A549 (cell line): ENCODE measurements at places on chromosomes 3 and 15. TPM values are rescaled to one million over a fixed set of nuclear protein-coding genes. Genes with fewer than 3 reads are reported as not detected.

The LMCD1 gene
- 64.3 to 73.2 TPM (median 67.7 TPM) in 3 replicates for polyA plus RNA-seq

- no peak for DNase-seq
These were observed 9.6 kb upstream of the LRRFIP2 start for GRCh38 chr3:37183976-37184375.

DNA sequence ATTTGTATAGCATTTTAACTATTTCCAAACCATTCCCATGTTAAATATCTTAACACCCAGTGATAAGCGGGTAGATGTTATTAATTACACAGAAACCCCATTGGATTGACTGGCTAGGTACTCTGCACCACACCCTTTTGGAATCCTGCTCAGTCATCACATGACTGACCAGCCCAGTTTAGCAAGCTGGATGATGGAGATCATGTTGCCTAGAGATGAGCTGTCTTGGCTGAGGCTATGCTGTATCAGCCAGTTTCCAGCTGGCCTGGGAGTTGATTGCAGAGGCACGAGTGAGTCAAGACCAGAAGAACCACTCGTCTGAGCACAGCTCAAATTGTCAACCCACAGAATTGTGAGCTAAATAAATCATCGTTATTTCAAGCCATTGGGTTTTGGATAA lies 124.6 kb downstream of the ZNF621 start:
- DNase-seq = no peak

DNA sequence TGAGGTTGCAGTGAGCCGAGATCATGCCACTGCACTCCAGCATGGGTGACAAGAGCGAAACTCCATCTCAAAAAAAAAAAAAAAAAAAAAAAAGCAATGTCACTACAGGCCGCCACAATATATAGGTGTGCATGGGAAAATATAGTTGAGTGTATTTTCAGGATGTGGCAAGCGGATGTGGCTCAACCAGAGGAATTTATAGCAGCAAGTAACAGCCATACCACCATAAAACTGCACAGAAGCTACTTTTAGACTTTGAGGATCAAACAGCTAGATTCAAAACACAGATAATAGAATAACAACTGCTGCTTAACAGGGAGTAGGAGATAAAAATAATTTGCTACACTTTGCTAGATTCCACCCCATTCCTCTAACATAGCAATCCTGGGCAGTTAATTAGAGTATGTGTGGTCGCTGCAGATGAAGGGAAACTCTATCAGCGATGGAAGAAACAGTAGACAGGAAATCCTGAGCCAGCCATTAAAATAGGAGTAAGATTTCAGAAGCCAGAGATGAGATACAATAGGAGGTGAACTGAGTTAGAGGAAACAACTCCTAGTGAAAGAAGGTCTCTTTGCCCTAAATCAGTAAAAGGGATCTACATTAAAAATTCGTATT lies 318.7 kb upstream of the STT3B start:
- no peak for DNase-seq

GRCh38 chr3:140021269-140021668 lies 86.3 kb downstream of the CLSTN2 start:
- no peak for DNase-seq

DNA sequence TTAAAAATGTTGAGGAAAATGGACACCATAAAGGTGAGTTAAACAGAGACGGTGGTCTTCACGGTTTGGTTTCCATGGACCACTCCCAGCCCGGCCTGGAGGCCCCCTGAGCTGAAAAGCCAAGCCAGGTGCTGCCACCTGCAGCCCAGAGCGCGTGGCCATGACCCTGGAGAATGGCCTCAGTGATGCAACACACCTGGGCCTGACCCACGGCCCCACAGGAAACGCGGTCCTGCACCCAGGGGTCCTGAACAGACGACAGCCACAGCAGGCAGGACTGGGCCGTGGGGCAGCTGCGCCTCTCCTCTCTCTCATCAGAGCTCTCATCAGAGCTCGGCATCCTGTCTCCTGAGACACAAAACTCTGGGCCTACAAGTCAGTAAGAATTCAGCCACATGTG lies 64.1 kb downstream of the NIPA2 start:
- DNase-seq = no peak

The LRRIQ4 gene
- not detected in 3 replicates for polyA plus RNA-seq

DNA sequence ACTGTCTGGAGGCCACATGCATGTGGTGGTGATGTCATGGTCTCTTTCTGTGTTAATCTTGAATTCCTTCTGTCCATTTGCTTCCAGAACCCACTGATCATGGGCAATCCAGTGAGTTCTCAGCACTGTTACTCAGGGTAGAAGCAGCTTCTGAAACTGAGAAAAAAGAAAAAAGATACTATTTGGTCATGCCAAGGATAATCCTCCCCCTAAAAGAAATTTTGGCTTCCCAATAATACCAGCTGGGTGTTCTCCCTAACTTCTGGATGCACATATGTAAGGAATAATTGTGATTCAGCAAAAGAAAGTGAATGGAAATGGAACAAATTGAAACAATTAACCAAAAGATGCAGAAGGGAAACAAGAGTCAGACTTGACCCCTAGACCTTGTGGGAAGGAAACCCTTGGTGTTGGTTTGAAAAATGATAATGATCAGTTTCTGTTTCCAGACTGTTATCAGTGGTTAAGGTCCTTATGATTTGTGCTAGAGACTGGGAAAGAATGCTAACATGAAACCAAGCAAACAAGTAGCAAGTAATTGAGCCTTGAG lies 92.3 kb downstream of the RBMS3 start:
- DNase-seq = no peak

The XYLB gene
- polyA plus RNA-seq = 4.4 to 4.9 TPM (median 4.8 TPM) in 3 replicates

DNA sequence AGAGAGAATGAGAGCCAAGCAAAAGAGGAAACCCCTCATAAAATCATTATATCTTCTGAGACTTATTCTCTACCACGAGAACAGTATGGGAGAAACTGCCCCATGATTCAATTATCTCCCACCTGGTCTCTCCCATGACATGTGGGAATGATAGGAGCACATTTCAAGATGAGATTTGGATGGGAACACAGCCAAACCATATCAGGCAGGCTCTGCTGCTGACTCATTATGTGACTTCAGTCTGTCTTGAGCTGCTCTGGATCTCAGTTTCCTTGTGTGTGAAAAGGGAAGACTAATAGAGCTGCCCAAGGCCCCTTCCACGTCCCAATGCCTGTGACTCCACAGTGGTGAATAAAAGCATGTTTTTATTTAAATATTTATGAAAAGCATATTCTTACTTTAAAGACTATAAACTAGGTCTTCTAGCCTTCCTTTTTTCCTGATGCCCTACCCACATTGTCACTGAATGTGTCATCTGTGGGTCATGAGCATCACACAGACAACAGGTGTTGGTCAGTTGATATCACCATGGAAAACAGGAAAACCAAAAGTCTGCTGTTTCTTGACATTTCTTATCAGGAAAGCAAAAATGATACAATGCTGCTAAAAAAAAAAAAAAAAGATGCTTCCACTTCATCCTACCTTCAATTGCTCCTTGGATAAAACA lies 96.0 kb upstream of the PPP2R3A start:
- no peak for DNase-seq

GRCh38 chr3:40985195-40985594 lies 214.1 kb upstream of the CTNNB1 start:
- DNase-seq = no peak

The SPATA16 gene
- polyA plus RNA-seq = not detected in 3 replicates

GRCh38 chr3:66499881-66500575 lies 794 bp downstream of the LRIG1 start:
- peak; percentile 20 for DNase-seq

DNA sequence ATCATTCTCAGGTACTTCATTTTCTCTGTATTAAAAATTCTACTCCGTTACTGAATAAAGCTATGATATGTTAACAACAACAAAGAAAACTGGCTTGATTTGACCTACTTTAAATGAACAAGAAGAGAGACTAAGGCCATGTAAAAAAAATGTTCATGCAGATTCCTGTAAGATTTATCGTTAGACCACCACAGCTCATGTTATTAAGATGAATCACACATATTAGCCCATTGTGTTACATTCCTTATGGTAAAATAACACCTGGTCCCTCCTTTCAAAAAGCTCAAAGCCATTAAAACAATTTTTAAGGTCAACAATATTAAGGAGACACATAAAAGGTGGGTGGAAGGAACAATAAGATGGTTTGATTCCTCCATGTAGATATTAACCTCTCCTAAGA lies 6.3 kb downstream of the THOC7 start:
- DNase-seq = no peak
